ENCODE measurements at places on chromosomes 5 and 9.

- no peak for DNase-seq
Observed at GRCh38 chr5:141821430-141821925, 56.7 kb downstream of the PCDH1 start.

- no peak for DNase-seq
Observed at GRCh38 chr5:61813361-61813760, 481.3 kb downstream of the ZSWIM6 start.

GRCh38 chr9:16058131-16058549 is 505.3 kb downstream of the CCDC171 start:
- DNase-seq = no peak

DNA sequence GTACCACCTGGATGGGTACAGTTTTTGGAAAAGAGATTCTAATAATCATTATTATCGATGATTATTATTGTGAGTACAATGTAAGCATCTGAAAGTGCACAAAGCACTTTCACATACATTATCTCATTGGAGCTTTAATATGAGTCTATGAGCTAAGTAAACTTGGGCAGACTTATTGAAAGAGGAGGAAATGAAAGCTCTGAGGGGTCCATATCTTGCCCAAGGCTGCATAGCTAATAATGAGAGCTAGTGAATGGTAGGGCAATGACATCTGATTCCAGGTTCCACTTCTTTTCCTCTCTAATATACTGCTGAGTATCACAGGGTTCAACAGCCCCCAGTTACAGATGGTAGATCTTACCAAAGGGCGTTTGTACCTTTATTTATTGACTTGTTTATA is 26.1 kb downstream of the TIMD4 start:
- DNase-seq = no peak

DNA sequence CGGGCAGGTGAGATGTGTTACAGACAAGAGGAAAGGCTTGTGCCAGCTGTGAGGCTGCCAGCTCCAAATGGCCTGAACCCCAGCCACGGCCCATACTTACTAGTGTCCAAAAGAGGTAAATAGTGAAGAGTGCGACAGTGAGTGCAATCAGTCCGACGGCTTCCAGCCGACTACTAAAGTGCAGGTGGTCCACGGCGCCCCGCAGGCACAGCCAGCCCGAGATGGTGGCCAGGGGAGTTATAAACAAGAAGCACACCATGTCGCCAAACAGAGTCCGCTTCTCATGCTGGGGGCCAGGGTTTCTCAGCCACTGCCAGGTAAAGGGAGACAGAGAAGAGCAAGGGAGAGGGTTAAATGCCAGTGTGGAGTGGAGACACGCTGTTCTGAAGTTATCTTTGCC is 101.1 kb downstream of the LMNB1 start:
- no peak for DNase-seq

- DNase-seq = no peak
Observed at GRCh38 chr9:79240774-79241173, 331.0 kb upstream of the TLE4 start.

DNA sequence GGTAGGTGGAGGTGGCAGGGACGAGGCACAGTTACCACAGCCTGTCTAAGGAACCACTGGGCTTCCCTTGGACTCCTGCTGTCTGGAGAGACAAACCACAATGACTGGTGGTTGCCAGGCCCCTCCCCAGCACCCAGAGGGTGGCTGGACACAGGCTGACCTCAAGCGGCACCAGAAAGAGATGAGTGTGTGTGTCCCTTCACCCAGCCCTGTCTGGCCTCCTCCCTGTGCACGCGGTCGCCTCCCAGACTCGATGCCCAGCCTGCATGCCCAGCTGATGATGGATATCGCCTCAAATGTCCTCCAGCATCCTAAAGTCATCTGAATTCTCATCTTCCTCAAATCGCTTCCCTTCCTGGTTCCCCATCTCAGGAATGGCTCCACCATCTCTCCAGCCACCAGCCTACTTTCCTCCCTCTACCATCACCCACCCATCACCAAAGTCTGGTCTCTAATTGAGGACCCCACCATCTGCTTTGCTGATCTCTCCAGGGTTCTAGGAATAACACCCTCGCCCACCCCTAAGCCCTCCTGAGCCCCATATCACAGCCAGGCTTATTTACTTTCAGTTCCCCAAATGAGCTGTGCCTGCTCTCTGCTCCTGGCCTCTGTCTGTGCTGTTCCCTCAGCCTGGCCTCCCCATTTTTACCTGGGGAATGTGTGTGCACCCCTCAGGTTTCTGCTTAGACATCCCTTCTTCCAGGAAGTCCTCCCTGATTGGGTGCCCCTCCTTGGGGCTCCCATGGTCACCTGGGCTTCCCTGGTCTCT is 52.5 kb upstream of the GGTA1 start:
- DNase-seq = no peak

Data from D721Med (cell line).